Psoas muscle (tissue), 8 donors: ENCODE measurements at places on chromosomes 16 and 17.

- H3K36me3 ChIP-seq, result no peaks in the 10 kb centered on the region
- H3K27ac ChIP-seq, result no peak overlapping the region
These were observed 111.5 kb downstream of the ZFHX3 start for GRCh38 chr16:72936408-72936807.

GRCh38 chr17:82846061-82846691 lies 6.4 kb upstream of the ZNF750 start:
- peak overlapping the region; percentile 9 for H3K27ac ChIP-seq
- H3K36me3 ChIP-seq, result no peaks in the 10 kb centered on the region
- no peaks in the 10 kb centered on the region for H3K27me3 ChIP-seq
- peak overlapping the region; percentile 51 for H3K4me3 ChIP-seq
- no peak for DNase-seq

- DNase-seq, result no peak
- H3K4me3 ChIP-seq, result no peak overlapping the region
- H3K4me1 ChIP-seq, result no peaks in the 10 kb centered on the region
- no peak overlapping the region for H3K27ac ChIP-seq
These were observed 68.1 kb downstream of the GSG1L start for GRCh38 chr16:27995378-27995777.

GRCh38 chr17:20008242-20009051 lies 712 bp upstream of the SPECC1 start:
- peak; percentile 60 for DNase-seq
- peak overlapping the region; percentile 72 for H3K4me3 ChIP-seq
- H3K27me3 ChIP-seq, result no peaks in the 10 kb centered on the region
- peaks cover 4% of the 10 kb centered on the region for H3K4me1 ChIP-seq
- no peak overlapping the region for H3K27ac ChIP-seq

GRCh38 chr16:11398136-11398535 lies 52.9 kb downstream of the RMI2 start:
- no peak overlapping the region for H3K4me3 ChIP-seq
- no peaks in the 10 kb centered on the region for H3K27me3 ChIP-seq
- H3K36me3 ChIP-seq, result no peaks in the 10 kb centered on the region
- H3K4me1 ChIP-seq, result peaks cover 5% of the 10 kb centered on the region
- no peak overlapping the region for H3K27ac ChIP-seq

- DNase-seq, result no peak
- H3K27ac ChIP-seq, result peak overlapping the region; percentile 44
- no peaks in the 10 kb centered on the region for H3K36me3 ChIP-seq
- H3K27me3 ChIP-seq, result no peaks in the 10 kb centered on the region
- peaks cover 9% of the 10 kb centered on the region for H3K4me1 ChIP-seq
These were observed 20.9 kb upstream of the NSRP1 start for GRCh38 chr17:30095507-30096244.

GRCh38 chr17:49637050-49637449 lies 40.8 kb downstream of the SPOP start:
- no peak for DNase-seq
- H3K36me3 ChIP-seq, result no peaks in the 10 kb centered on the region
- peak overlapping the region; percentile 62 for H3K27ac ChIP-seq
- H3K4me3 ChIP-seq, result no peak overlapping the region

GRCh38 chr16:3934491-3935181 lies 54.1 kb upstream of the CREBBP start:
- H3K27ac ChIP-seq, result no peak overlapping the region
- H3K4me1 ChIP-seq, result peaks cover 9% of the 10 kb centered on the region
- H3K4me3 ChIP-seq, result no peak overlapping the region
- H3K27me3 ChIP-seq, result no peaks in the 10 kb centered on the region
- H3K36me3 ChIP-seq, result no peaks in the 10 kb centered on the region

GRCh38 chr16:78705694-78706093 lies 606.2 kb downstream of the WWOX start:
- no peak overlapping the region for H3K27ac ChIP-seq
- no peaks in the 10 kb centered on the region for H3K27me3 ChIP-seq
- no peak overlapping the region for H3K4me3 ChIP-seq
- no peak for DNase-seq

DNA sequence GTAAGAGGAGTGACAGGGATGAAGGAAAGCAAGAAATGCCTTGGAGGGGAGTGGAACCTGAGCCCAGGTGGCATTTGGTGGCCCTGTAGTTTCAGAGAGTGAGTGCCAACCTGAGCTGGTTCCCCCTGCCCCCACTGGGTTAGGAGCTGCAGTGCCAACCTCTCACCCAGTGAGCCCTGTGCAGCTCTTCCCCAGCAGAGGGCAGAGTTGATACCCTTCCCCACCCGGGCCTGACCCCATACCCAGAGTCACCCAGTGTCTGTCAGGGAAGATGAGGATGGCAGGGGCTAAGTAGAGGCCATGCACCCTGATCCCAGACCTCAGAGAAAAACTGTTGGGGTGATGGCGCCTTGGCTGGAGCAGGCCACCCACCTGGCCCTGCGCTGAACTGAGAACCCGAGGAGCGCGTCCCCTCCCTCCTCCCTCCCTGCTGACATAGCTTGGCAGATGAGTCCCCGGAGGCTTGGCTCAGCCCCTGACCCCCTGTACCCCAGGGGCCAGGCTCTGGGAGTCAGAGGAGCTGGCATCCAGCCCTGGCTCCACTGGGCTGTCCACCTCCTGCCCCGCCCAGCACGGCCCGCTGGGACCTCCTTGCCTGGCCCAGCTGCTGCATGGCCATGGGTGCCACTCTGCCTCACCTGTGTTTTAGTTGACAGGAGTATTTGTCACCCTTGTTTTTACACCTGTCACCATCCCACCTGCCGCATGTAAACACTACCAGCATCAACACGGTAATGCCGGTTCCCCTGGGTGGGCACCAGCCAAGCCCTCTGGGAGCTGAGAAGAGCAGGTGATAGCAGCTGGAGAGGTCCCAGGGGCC lies 113.9 kb downstream of the AMFR start:
- no peaks in the 10 kb centered on the region for H3K27me3 ChIP-seq
- H3K36me3 ChIP-seq, result no peaks in the 10 kb centered on the region
- H3K4me1 ChIP-seq, result no peaks in the 10 kb centered on the region

- no peak overlapping the region for H3K27ac ChIP-seq
- peak; percentile 25 for DNase-seq
- H3K36me3 ChIP-seq, result no peaks in the 10 kb centered on the region
- H3K4me3 ChIP-seq, result no peak overlapping the region
- H3K27me3 ChIP-seq, result no peaks in the 10 kb centered on the region
These were observed 114.7 kb downstream of the C16orf78 start for GRCh38 chr16:49488336-49488735.

GRCh38 chr17:70374496-70374895 lies 205.2 kb downstream of the KCNJ2 start:
- DNase-seq, result no peak
- H3K27me3 ChIP-seq, result no peaks in the 10 kb centered on the region
- H3K27ac ChIP-seq, result no peak overlapping the region
- no peaks in the 10 kb centered on the region for H3K36me3 ChIP-seq
- no peaks in the 10 kb centered on the region for H3K4me1 ChIP-seq

DNA sequence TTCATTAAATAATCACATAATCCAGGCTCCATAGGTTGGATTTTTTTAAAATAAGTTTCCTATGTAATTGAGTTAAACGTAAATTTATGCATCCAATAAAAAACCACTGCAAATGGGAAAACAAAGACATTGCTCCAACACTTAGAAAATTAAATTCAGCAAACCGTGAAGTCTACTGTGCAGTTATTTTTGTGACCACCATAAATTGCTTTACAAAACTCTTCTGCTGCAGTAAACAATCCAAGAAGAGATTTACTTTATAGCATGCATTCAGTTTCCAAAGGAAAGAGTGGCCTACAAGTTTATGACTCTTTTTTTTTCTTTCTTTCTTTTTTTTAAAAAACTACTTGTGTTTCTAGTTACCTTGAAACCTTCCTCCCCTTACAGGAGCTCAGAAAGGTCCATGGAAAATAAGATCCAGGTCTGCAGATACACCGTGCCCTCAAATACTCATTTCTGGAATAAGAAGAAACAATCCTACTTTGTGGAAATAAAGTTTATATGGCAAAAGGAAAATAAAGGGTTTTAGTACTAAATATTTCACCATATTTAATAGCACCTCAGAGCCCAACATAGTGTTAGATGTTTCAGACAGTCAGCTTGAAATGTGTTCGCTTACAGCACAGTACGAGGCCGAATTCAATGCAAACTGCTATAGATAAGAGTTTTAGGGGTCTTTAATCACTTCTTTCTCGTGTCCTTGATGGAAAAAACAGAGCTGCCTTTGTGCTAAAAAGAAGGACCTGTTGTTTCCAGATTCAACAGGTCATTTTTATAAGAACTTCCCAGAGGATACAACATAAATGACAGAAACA lies 3.2 kb downstream of the HS3ST3A1 start:
- H3K4me1 ChIP-seq, result no peaks in the 10 kb centered on the region
- H3K27me3 ChIP-seq, result peaks cover 58% of the 10 kb centered on the region
- H3K27ac ChIP-seq, result no peak overlapping the region
- no peak overlapping the region for H3K4me3 ChIP-seq

DNA sequence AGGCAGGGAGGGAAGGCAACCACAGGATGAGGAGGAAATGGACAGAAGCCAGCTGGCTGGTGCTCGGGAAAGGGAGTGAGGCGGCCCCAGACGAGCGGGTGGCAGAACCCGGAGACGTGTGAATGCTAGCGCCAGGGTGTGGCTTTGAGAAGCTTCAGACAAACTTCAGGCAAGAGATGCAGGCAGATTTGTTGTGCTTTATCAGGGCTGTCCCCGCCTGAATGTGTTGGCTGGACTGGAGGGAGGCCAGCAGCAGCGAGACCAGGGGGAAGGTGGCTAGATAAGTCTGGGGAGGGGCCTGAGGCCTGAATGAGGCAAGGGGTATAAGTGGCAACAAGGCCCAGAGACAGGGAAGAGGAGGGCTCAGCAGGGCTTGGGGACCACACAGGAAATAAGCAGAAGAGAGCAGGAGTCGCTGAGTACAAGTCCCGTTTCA lies 22.0 kb downstream of the CAMKK1 start:
- H3K4me3 ChIP-seq, result no peak overlapping the region
- DNase-seq, result no peak
- no peak overlapping the region for H3K27ac ChIP-seq
- no peaks in the 10 kb centered on the region for H3K27me3 ChIP-seq

- H3K27ac ChIP-seq, result no peak overlapping the region
- H3K27me3 ChIP-seq, result no peaks in the 10 kb centered on the region
- H3K4me3 ChIP-seq, result no peak overlapping the region
- DNase-seq, result no peak
- H3K4me1 ChIP-seq, result no peaks in the 10 kb centered on the region
- no peaks in the 10 kb centered on the region for H3K36me3 ChIP-seq
These were observed 20.1 kb upstream of the ACSF3 start for GRCh38 chr16:89073346-89074071.

DNA sequence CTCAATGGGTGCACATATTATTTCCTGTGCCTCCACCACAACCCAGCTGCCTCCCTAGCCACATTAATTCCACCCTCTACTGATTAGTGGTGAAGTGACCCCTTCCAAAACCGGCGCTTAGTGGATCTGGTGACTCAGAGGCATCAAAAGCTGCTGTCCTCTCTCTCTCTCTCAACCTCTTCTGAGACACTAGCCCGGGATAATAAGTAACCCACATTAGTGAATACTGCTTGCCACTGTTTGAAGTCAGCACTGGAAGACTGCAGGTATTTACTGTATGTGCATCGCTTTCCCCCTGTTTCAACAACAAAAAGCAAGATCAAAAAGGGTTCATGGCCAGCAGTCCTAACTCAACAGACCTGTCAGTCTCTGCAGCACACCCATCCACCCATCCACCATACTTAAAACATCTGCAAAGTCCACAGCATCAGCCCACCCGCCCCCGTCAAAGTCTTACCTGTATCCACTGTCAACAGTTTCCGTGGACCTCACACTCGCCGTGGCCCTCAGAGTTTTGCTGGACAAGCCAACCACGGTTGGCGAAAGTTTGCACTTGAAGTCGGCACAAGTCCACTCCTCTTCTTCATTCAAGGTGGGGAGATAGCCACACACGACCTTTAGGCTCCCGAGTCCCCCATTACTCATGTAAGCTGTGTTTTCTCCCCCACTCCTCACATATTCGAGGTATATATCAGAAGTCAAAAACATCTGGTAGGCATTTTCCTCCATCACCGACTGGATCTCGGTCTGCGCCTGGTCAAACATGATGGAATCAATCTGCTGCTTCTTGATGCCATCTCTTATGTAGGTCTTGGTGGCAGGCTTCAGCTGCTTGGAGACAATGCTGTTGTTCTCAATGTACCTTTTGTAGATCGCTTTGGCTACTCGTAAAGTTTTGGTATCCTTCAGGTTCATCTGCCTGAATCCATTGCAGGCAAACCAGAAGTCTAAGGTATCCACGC lies 3.8 kb downstream of the AXIN2 start:
- peaks cover 44% of the 10 kb centered on the region for H3K4me1 ChIP-seq
- H3K27me3 ChIP-seq, result no peaks in the 10 kb centered on the region
- H3K36me3 ChIP-seq, result peaks cover 7% of the 10 kb centered on the region
- no peak overlapping the region for H3K27ac ChIP-seq
- H3K4me3 ChIP-seq, result no peak overlapping the region

DNA sequence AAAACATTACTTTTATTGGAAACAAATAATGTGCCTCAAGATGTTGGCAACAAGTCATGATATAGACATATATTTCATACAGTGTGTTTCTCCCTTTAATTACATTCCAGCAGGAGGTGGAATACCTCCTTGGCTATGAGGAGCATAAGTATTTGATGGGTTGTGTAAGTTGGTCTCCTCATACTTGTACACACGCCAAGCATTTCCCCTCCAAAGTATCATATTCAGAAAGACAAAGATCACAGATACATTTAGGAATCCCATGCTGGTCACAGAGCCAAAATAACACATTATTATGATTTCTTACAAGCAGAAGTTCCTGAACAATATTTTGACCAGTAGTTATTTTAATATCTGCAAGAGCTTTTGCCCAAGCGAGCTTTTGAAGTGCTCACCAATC lies 57.8 kb downstream of the WSB1 start:
- H3K4me3 ChIP-seq, result no peak overlapping the region
- no peaks in the 10 kb centered on the region for H3K36me3 ChIP-seq
- no peak for DNase-seq

DNA sequence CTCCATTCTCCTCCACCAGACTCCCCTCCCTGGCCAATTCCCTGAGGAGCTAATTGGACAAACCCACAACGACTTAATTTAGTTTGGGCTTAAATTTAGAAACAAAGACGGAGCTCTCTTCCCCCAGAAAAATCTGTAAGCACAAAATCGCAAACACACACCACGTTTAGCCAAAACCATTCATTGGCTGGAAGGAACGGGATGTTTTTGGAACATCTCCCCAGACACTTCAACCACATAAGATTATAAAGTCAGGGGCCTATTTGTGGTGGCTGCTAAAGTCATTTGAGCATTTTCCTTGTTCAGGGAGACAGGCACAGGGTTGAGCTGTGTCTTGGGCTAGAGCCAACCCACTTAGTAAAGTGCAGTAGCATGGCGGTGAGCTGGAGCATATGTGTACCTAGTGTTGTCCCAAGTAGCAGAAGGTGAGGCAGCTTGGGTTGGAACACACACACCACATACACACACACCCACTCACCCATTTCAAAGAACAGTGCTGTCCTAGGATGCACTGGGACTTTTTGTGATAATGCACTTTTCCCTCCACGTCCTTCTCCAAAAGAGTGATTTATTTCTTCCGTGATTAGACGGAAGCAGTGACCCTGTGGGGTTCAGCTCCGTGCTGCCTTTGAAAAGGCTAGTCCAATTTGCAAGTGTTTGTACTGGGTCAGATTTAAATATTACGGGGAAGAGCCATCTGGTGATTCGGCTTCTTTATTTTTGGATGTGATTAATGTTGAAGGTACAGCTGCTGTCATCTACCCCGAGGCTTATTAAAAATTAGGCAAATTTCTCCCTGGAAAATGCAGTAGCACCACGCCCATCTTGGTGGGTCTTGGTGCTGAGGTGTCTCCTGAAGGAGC lies 32.2 kb downstream of the ELAC2 start:
- no peaks in the 10 kb centered on the region for H3K4me1 ChIP-seq
- H3K36me3 ChIP-seq, result peaks cover 3% of the 10 kb centered on the region
- no peak overlapping the region for H3K27ac ChIP-seq
- H3K4me3 ChIP-seq, result no peak overlapping the region
